ENCODE measurements at places on chromosomes 5 and 9.

GRCh38 chr5:96297867-96298266 is 135.2 kb downstream of the PCSK1 start:
- peak; percentile 98 for DNase-seq

- DNase-seq: peak; percentile 84
Observed at GRCh38 chr5:168314735-168315411, 23.4 kb downstream of the WWC1 start.

GRCh38 chr9:30771760-30772159 is 1612.7 kb upstream of the ACO1 start:
- DNase-seq: no peak

DNA sequence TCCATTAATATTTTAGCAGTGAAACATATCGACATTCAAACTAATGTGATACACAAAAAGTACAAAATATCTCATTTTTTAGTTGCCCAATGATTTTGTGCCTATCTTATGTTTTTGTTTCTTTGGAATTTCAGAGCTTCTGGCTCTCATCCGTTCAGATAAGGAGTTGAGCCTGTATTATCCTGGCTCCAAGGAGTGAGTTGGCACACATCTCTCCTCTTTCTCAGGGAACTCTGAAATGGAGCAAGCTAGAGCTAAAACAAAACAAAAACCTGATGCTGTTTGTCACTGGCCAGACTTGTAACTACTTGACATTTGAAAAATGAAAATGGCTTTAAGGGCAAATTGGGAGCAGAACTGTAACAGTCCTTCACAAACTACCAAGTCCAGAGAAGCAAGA is 131.3 kb upstream of the SLC28A3 start:
- DNase-seq: no peak

DNA sequence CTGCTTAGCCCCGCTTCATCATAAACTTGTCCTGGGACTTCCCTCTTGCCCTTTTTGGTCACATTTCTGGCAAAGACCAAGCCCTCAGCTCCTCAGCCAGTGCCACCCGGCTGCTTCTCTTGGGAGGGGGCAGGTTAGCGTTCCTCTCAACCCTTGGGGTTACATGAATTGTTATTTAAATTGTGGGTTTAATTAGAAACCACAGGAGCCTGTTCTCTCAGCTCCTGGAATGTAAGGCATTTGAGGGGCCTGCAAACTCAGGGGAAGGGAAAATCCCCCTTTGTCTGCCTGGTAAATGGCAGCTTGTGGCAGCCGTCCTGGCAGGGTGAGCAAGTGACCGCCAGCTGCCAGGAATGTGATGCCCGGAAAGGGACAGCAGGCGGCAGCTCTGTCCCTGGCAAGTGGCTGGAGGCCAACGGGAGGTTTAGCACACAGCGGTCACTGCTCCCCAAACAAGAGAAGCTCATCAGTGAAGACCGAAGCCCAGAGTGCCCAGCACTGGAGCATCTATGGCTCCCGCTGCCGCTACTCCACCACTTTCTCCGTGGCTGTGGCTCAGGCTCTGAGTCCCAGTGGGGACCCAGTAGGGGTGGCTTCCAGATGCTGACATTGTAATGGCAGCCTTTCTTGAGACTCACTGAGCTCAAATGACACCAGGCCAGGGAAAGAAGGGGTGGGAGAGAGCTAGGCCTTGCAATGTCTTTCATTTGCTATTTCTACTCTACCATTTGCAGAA is 51.7 kb downstream of the SHB start:
- DNase-seq: peak; percentile 55

GRCh38 chr5:180133971-180134508 is 62.5 kb upstream of the RNF130 start:
- no peak for DNase-seq

- no peak for DNase-seq
Observed at GRCh38 chr9:23543419-23543818, 282.6 kb downstream of the ELAVL2 start.

GRCh38 chr5:123265551-123265950 is 157.7 kb downstream of the CEP120 start:
- DNase-seq: no peak

DNA sequence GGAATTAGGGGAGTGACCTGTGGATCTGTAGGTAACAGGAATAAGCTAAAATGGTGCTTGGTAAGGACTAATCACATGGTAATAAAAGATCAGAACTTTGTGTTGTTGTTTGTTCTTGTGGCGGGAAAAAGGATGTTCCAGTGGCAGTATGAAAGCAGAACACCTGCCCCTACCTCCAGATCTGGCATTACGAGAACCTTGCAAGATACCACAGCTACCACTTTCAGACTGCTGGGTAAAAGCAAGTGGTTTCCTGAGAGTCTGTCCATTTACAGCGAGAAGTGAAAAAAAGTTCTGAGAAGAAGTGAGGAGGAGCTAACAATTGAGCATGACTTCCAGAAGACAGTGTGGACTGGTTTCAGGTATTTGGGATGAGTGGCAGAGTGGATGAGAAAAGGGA is 252.5 kb downstream of the TLE4 start:
- DNase-seq: no peak
